ENCODE measurements at places on chromosomes 5 and 9.
A peak's percentile ranks its signal among the peaks of the same experiment; 100 is the strongest.

GRCh38 chr9:71704796-71705195 lies 63.5 kb downstream of the CEMIP2 start:
- no peak for DNase-seq

GRCh38 chr9:129863059-129863690 lies 27.9 kb downstream of the USP20 start:
- no peak for DNase-seq

GRCh38 chr9:5052838-5053237 lies 67.8 kb downstream of the JAK2 start:
- DNase-seq = no peak

DNA sequence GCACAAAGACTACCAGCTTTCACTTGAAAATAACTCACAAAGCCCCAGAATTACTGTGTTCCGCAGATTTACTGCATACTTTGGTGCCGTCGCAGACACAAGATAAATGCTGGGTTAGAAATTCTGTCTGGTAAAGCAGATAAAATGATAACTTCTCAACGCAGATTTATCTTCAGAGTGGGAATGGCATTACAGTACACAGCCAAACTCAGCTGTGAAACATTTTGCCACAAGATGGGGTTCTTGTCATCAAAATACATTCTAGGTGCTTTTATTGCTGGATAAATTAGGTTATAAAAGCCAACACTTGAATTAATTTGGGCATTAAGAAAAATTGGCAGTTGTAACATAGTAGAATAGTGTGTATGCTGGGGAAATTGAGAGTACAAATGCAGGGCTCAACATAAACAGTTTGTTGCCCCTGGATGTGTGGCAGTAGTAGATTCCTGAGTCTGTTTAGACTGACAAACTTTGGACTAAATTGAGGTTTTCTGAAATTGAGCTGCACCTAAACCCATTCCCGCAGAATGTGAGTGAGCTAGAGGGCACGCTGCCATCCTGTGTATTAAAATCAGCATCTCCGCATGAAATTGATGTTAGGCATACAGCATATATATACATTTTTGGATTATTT lies 61.1 kb downstream of the LMNB1 start:
- no peak for DNase-seq

DNA sequence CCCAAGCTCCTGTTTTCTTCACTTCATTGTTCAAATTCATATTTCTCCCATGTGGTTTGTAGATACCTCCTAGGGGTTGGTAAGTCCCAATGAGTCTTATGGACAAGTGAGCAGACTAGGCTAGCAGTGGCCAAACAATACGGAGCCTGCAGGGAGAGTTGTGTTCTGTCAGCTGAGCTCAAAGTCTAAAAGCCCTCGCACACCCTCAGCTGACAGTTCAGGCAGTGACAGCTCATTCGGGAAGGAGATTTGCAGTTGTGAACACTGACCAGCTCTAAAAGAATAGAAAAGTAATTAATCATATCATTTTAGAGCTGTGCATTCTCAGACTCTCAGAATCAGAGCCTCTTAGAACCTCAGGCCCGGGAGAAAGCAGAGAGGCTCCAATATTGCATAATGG lies 95.1 kb downstream of the SH3TC2 start:
- DNase-seq = no peak

GRCh38 chr9:1460143-1460769 lies 410.1 kb downstream of the DMRT2 start:
- peak; percentile 25 for DNase-seq

Data from NCI-H2029 treated with DMSO at 0.1 percent for 48 hours (cell line).